Dermis blood vessel endothelial cell (primary cell): ENCODE measurements at places on chromosomes 11 and 22. TPM values are rescaled to one million over a fixed set of nuclear protein-coding genes. Genes with fewer than 3 reads are reported as not detected.

The TMEM138 gene
- 12.6 and 12.8 TPM in 2 replicates for total RNA-seq

The OR52A1 gene
- total RNA-seq = not detected in 2 replicates

The CRYBB3 gene
- 0.19 TPM in 1 of 2 replicates, not detected in the other for total RNA-seq

The CYP2R1 gene
- 8.7 TPM in 2 replicates for total RNA-seq

The OR2AT4 gene
- total RNA-seq = not detected in 2 replicates

The ISX gene
- total RNA-seq = not detected in 2 replicates

The PHLDA2 gene
- 0.51 and 1.5 TPM in 2 replicates for total RNA-seq

The NXPE1 gene
- not detected in 2 replicates for total RNA-seq

The SMIM35 gene
- not detected in 2 replicates for total RNA-seq

The DMC1 gene
- total RNA-seq = 0.85 and 1.8 TPM in 2 replicates

The DERL3 gene
- total RNA-seq = 0.68 and 1.3 TPM in 2 replicates

The SAA4 gene
- not detected in 2 replicates for total RNA-seq

The APOA4 gene
- not detected in 2 replicates for total RNA-seq

The AAMDC gene
- 35.6 and 36.7 TPM in 2 replicates for total RNA-seq

The RAG2 gene
- not detected in 2 replicates for total RNA-seq

The P2RX6 gene
- total RNA-seq = under 0.01 TPM in 1 of 2 replicates, not detected in the other

The DNHD1 gene
- 2.6 and 5.1 TPM in 2 replicates for total RNA-seq

The PTGDR2 gene
- total RNA-seq = 0.05 TPM in 1 of 2 replicates, not detected in the other

The STT3A gene
- total RNA-seq = 158 and 204 TPM in 2 replicates

The BID gene
- total RNA-seq = 45.3 and 79.7 TPM in 2 replicates

The DCHS1 gene
- 61.8 and 81.7 TPM in 2 replicates for total RNA-seq

The FBXO3 gene
- 50.5 and 56.8 TPM in 2 replicates for total RNA-seq

The NCR3LG1 gene
- total RNA-seq = 0.85 and 2.7 TPM in 2 replicates

The RAG1 gene
- total RNA-seq = 1.0 and 1.3 TPM in 2 replicates

The C22orf42 gene
- not detected in 2 replicates for total RNA-seq

The IL18 gene
- total RNA-seq = 0.33 and 0.34 TPM in 2 replicates

The F2 gene
- total RNA-seq = not detected in 2 replicates

The CBX6 gene
- 22.1 and 32.4 TPM in 2 replicates for total RNA-seq

The GAS2L1 gene
- 24.7 and 44.4 TPM in 2 replicates for total RNA-seq

The RASSF10 gene
- 1.4 and 5.1 TPM in 2 replicates for total RNA-seq

The SLC6A5 gene
- not detected in 2 replicates for total RNA-seq

The RABL2B gene
- total RNA-seq = 4.1 and 5.8 TPM in 2 replicates

The CARNS1 gene
- 0.17 and 0.23 TPM in 2 replicates for total RNA-seq

The VPREB1 gene
- total RNA-seq = not detected in 2 replicates

The OR8B3 gene
- total RNA-seq = not detected in 2 replicates

The ZNF70 gene
- total RNA-seq = 2.2 and 2.3 TPM in 2 replicates

The MPST gene
- 168 and 175 TPM in 2 replicates for total RNA-seq

The APLP2 gene
- 986 and 1,136 TPM in 2 replicates for total RNA-seq

The TNNI2 gene
- not detected in 2 replicates for total RNA-seq

The KIF18A gene
- total RNA-seq = 4.8 and 17.9 TPM in 2 replicates

The PSMC3 gene
- total RNA-seq = 147 and 248 TPM in 2 replicates

The OR2AG2 gene
- total RNA-seq = not detected in 2 replicates
